Spinal cord (tissue), 10 donors: ENCODE measurements at places on chromosomes 3 and 15. TPM values are rescaled to one million over a fixed set of nuclear protein-coding genes. Genes with fewer than 3 reads are reported as not detected.

DNA sequence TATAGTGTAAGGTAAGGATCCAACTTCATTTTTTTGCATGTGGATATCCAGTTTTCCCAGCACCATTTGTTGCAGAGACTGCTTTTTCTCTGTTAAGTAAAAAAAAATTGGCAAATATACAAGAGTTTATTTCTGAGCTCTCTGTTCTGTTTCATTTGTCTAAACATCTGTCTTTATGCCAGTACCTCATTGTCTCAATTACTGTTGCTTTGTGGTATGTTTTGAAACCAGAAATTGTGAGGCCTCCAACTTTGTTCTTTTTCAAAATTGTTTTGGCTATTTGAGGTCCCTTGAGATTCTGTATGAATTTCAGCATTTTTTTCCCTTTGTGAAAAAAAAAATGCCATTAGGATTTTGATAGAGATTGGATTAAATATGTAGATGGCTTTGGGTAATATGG, 150.5 kb downstream of the MINAR1 start:
- DNase-seq, result no peak
- H3K4me3 ChIP-seq, result no peak overlapping the region
- H3K4me1 ChIP-seq, result no peaks in the 10 kb centered on the region
- H3K36me3 ChIP-seq, result no peaks in the 10 kb centered on the region
- H3K27me3 ChIP-seq, result no peaks in the 10 kb centered on the region

GRCh38 chr15:58690703-58691102, 58.8 kb downstream of the ADAM10 start:
- no peak for DNase-seq
- no peaks in the 10 kb centered on the region for H3K36me3 ChIP-seq
- no peaks in the 10 kb centered on the region for H3K27me3 ChIP-seq
- no peaks in the 10 kb centered on the region for H3K4me1 ChIP-seq
- no peak overlapping the region for H3K4me3 ChIP-seq

DNA sequence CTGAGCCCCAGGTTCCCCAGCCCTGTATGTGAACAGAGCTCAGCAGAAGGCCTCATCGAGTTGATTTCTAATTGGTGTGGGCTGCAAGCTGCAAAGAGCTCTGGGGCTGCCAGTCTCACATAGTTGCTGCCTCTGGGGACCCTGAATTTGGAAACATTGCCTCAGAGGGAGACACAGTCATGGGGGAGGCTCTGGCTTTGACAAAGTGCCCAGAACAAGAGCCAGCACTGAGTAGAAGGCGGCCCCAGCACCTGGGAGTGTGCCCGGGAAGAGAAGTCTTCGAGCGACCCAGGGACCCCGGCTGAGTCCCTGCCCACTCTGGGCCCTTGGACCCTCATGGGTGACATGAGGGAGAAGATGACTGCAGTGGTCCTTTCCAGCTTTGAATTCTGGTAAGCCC, 7.3 kb downstream of the NTRK3 start:
- peaks cover 15% of the 10 kb centered on the region for H3K36me3 ChIP-seq
- H3K4me3 ChIP-seq, result no peak overlapping the region
- peaks cover 76% of the 10 kb centered on the region for H3K4me1 ChIP-seq
- no peak for DNase-seq
- H3K27me3 ChIP-seq, result no peaks in the 10 kb centered on the region
- H3K27ac ChIP-seq, result no peak overlapping the region

Gene GPX1
- 201 TPM for polyA plus RNA-seq

- no peaks in the 10 kb centered on the region for H3K4me1 ChIP-seq
- no peak overlapping the region for H3K27ac ChIP-seq
- no peak for DNase-seq
These were observed 73.0 kb downstream of the MYO9A start for GRCh38 chr15:72044956-72045355.

DNA sequence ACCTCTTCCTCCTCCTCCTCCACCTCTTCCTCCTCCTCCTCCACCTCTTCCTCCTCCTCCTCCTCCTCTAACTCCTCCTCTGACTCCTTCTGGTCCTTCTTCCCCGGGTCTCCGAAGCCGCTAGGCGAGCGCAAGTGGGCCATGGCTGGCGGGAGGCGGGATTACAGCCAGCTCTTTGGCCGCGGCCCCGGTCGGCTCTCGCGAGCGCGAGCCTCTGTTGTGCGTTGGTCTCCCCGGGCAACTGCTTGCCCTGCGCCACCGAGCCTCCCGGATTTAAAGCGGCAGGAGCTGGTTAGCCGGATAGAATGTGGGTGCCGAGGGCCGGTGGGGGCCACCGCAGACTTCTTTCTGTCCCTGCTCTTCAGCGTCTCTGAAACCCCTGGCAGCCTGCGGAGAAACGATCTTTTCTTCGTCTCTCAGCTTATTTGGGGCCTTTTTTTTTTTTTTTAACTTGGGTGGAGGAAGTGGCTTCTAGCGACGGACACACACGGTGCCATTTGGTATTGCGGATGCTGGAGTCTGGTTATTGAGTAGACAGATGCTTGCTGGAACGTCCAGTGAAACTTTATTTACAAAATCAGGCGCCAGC, at the start of gene ERICH6:
TSS of gene ERICH6 (minus strand) at position 165 of the 589 bp plus-strand sequence. CDS start at position 143, 22 bp downstream.
- H3K27ac ChIP-seq, result peak within 1 kb of the TSS; percentile 72
- peak within 1 kb of the TSS; percentile 63 for H3K4me3 ChIP-seq

Gene HIGD2B
- polyA plus RNA-seq, result not detected

DNA sequence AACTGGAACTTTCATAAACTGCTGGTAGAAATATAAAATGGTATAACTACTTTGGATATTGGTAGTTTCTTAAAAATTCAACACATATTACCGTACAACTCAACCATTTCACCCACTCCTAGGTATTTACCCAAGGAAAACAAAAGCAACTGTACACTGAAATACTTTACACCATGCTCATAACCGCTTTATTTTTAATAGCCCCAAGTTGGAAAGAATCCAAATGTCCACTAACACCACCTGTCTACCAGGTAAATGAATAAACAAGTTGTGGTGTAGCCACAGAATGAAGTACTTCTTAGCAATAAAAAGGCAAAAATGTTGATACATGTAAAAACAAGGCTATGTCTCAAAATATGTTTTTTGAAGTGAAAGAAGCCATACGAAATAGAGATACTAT, 215.9 kb upstream of the PEX5L start:
- H3K4me3 ChIP-seq, result no peak overlapping the region
- DNase-seq, result no peak
- no peaks in the 10 kb centered on the region for H3K36me3 ChIP-seq
- H3K4me1 ChIP-seq, result no peaks in the 10 kb centered on the region

Gene KIF23
- 13.0 TPM for polyA plus RNA-seq

Gene GOLGA8H
- 1.2 TPM for polyA plus RNA-seq

Gene TMOD2
- polyA plus RNA-seq, result 114 TPM

- no peak for DNase-seq
- no peaks in the 10 kb centered on the region for H3K36me3 ChIP-seq
- H3K4me3 ChIP-seq, result no peak overlapping the region
- no peaks in the 10 kb centered on the region for H3K4me1 ChIP-seq
These were observed 180.7 kb upstream of the LMCD1 start for GRCh38 chr3:8320711-8321458.

DNA sequence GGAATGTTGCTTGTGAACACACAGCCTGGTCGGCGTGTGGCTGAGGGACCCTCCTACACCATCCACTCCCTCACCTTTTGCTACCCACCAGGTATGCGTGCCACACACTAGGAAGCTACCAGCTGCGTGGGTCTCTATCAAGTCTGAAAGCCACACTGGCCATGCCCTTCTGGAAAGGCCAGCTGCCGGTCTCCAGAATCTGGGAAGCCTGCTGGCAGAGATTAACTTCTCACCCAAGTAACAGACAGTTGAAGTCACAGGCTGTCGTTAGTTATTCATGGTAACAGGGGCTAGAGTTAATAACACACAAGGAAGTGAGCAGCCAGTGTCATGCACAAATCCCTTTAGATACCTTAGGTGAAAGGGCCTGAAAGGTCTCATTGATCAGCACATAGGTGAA, 48.1 kb downstream of the SUSD5 start:
- H3K36me3 ChIP-seq, result no peaks in the 10 kb centered on the region
- H3K4me3 ChIP-seq, result no peak overlapping the region
- no peak for DNase-seq
- H3K27ac ChIP-seq, result no peak overlapping the region

DNA sequence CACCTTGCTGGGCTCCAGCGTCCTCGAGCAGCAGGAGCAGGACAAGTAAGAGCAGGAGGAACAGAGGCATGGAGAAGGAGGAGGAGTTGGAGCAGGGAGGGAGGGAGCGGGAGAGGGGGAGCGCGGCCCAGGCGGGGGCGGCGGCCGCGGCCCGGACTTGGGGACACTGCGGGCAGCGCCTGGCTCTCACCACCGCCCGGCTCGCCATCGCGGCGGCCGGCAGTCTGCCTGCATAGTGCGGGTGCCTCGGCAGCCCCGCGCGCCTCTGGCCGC, 440 bp downstream of the DCBLD2 start:
- peak; percentile 75 for DNase-seq
- peak overlapping the region; percentile 93 for H3K27ac ChIP-seq
- H3K4me3 ChIP-seq, result peak overlapping the region; percentile 91
- H3K36me3 ChIP-seq, result no peaks in the 10 kb centered on the region
- no peaks in the 10 kb centered on the region for H3K4me1 ChIP-seq

DNA sequence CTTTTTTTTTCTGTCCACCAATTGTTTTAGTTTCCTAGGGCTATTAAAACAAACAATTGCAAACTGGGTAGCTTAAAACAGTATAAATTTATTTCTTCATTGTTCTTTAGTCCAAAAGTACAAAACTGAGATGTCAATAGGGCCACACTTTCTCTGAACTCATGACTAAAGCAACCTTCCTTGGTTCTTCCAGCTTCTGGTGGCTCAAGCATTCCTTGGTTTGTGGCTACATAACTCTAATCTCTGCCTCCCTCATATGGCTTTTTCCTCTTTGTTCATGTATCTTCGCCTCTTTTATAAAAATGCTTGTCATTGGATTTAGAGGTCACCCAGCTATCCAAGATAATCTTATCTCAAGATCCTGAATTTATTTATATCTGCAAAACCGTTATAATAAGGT, 914.5 kb upstream of the EPHA6 start:
- H3K4me3 ChIP-seq, result no peak overlapping the region
- H3K27me3 ChIP-seq, result no peaks in the 10 kb centered on the region
- DNase-seq, result no peak
- H3K4me1 ChIP-seq, result no peaks in the 10 kb centered on the region

DNA sequence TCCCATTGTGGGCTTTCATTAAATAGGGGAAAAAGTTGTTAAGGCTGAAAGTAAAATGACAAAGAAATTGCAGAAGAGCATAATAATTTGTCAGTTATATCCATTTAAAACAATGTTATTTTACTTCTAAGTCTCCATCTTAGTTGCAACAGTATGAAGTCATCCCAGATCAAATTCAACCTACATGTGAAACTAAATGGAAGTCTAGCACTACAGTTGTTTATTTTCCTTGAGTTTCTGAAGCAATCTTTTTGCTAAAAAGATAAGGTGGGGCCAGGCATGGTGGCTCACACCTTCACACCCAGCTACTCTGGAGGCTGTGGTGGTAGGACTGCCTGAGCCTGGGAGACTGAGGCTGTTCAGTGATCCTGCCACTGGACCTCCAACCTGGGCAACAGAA, 80.2 kb downstream of the DPH6 start:
- DNase-seq, result no peak
- no peak overlapping the region for H3K4me3 ChIP-seq
- H3K27ac ChIP-seq, result no peak overlapping the region
- no peaks in the 10 kb centered on the region for H3K4me1 ChIP-seq
- no peaks in the 10 kb centered on the region for H3K27me3 ChIP-seq

DNA sequence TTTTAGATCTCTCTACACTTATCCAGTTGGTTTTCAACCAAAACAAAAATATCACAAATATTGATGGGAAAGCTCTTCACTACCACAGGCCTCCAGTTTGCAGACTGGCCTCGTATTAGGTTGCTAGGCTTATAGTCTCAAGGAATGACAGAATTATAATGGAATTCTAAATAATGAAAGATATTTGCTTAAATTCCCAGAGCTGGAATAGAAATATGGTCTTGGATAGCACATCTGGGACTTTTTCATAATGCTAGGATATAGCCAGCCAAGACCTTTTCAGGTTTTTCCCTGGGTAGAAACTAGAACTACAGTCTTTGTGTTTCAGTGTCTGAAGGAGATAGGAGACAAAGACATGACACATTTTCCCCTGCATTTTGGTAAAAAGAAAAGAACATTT, 121.9 kb upstream of the STAC start:
- no peak overlapping the region for H3K4me3 ChIP-seq
- H3K27ac ChIP-seq, result no peak overlapping the region
- H3K36me3 ChIP-seq, result no peaks in the 10 kb centered on the region

Gene TTLL13
- polyA plus RNA-seq, result 0.30 TPM

Gene LARP6
- polyA plus RNA-seq, result 45.8 TPM

GRCh38 chr3:129961141-129961541, 13.4 kb upstream of the TRH start:
- peaks cover 4% of the 10 kb centered on the region for H3K27me3 ChIP-seq
- no peak overlapping the region for H3K27ac ChIP-seq
- DNase-seq, result no peak

Gene SCN5A
- polyA plus RNA-seq, result 2.0 TPM

Gene ATP13A4
- polyA plus RNA-seq, result 53.4 TPM

Gene GOLGA8J
- polyA plus RNA-seq, result 2.5 TPM

Gene RPUSD3
- polyA plus RNA-seq, result 48.7 TPM

Gene TGM4
- 0.17 TPM for polyA plus RNA-seq

- peaks cover 7% of the 10 kb centered on the region for H3K36me3 ChIP-seq
- H3K4me3 ChIP-seq, result no peak overlapping the region
- no peak for DNase-seq
- H3K27me3 ChIP-seq, result no peaks in the 10 kb centered on the region
- H3K27ac ChIP-seq, result no peak overlapping the region
These were observed 22.8 kb downstream of the ATP2C1 start for GRCh38 chr3:130916507-130917167.

Gene SPINK8
- polyA plus RNA-seq, result 1.6 TPM

Gene PGBD4
- polyA plus RNA-seq, result 2.4 TPM

Gene CTSH
- polyA plus RNA-seq, result 39.9 TPM

DNA sequence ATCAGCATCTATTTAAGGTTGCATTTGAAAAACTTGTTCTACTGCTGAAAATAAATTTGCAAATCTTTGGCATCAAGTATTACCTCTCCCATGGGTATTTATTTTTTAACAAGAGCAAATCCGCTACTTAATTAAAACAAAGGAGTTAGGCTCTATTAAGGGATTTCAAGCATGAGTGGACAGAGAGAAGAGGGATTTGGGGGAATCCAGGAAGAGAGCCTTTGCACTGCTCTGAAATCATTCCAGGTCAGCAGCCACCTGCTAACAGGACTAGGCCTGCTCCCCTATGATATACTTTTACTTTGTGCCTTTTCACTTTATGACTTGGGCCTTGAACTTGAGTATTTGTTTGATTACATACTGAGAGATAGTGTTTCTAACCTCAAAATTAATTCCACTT, 57.1 kb downstream of the IQCH start:
- no peak overlapping the region for H3K4me3 ChIP-seq
- H3K4me1 ChIP-seq, result peaks cover 3% of the 10 kb centered on the region
- no peak overlapping the region for H3K27ac ChIP-seq
- H3K27me3 ChIP-seq, result no peaks in the 10 kb centered on the region
- no peak for DNase-seq
- H3K36me3 ChIP-seq, result no peaks in the 10 kb centered on the region

Gene THAP10
- 12.5 TPM for polyA plus RNA-seq

GRCh38 chr3:44099566-44100297, 142.0 kb upstream of the TOPAZ1 start:
- H3K4me3 ChIP-seq, result no peak overlapping the region
- H3K36me3 ChIP-seq, result no peaks in the 10 kb centered on the region
- H3K27me3 ChIP-seq, result peaks cover 6% of the 10 kb centered on the region
- H3K4me1 ChIP-seq, result peaks cover 15% of the 10 kb centered on the region
- peak; percentile 67 for DNase-seq
